ENCODE measurements at places on chromosomes 16 and 17.

DNA sequence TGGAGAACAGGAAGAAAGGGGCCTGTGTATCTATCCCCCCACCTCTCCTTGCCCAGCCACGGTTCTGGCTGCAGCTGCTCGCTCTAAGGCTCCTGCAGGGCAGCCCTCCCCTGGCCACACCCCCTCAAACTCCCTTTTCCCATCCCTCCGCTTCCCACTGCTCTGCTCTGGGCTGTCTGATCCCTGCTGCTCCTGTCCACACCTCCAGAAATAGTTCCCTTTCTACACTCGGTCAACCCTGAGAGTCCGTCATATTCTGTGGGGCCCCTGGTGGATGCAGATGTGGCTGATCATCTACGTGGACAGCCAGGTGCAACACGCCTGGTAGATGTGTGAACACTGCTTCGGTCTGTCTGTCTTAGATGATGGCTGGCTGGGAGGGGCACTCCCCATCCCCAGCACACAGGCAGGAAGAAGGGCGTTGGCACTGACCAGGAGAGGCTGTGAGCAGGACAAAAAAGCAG, 19.3 kb upstream of the KRT19 start:
- peak; percentile 38 for DNase-seq

DNA sequence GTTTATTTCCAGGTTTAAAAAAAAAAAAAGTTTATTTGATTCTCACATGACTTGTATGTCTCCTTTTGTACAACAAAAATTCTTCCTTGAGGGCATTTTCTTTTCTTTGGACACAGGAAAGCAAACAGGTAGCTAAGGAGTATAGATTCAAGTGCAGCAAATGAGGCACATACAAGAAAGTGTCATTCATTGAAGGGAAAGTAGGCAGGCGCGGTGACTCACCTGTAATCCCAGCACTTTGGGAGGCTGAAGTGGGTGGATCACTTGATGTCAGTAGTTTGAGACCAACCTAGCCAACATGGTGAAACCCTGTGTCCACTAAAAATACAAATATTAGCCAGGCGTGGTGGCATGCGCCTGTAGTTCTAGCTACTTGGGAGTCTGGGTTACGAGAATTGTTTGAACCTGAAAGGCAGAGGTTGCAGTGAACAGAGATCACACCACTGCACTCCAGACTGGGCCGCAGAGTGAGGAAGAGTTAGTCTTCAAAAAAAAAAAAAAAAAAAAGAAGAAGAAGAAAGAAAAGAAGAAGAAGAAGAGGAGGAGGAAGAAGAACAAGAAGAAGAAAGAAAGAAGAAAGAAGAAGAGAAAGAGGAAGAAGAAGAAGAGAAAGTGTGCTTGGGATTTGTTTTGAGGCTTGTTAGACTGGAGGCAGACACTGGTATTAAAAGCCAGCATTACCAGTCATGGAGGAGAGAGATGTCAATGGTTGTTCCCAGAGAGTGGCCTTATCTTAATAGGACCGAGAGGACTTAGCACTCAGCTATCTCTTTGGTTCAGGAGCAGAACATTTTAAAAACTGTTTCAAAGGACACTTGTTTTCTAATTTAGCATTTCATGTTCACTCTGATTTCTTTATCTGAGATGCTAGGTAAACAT, 19.7 kb downstream of the GINS3 start:
- DNase-seq, result no peak

- DNase-seq, result no peak
Observed at GRCh38 chr17:50927287-50927686, 61.1 kb upstream of the TOB1 start.

DNA sequence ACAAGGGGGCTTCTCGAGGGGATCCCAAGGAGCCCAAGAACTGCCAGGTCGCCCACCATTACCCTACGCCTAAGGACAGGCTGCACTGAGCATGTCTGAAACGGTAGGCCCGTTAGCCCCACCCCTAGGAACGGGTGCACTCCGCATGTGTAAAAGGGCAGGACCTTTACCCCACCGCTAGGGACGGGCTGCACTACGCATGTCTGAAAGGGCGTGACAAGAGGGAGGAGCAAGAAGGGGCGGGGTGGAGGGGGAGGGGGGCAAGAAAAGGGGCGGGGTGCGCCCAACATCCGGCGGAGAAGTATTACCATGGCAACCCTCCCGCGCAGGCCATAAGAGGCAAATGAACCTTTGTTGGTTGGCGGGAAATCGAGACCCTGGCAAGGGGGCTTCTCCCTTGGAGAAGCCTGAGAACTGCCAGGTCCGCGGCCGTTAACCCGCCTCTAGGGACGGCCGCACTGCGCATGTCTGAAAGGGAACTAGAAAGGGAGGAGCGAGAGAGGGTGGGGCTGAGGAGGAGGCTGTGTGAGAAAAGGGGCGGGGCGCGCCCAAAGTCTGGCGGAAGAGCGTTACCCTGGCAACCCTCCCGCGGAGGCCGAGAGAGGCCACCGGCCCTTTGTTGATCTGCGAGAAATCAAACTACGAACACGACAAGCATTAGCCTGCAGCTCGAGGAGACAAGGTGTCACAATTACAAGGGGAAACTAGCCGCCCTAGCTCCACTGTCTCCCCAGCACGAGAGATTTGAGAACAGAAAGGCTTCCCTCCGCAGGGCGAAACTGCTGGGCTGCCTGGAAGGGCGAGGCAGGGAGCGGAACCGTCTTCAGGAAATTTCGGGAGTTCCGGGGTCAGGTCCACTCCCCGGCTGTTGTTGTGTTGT, 2046.8 kb downstream of the TP53TG3F start:
- no peak for DNase-seq

DNA sequence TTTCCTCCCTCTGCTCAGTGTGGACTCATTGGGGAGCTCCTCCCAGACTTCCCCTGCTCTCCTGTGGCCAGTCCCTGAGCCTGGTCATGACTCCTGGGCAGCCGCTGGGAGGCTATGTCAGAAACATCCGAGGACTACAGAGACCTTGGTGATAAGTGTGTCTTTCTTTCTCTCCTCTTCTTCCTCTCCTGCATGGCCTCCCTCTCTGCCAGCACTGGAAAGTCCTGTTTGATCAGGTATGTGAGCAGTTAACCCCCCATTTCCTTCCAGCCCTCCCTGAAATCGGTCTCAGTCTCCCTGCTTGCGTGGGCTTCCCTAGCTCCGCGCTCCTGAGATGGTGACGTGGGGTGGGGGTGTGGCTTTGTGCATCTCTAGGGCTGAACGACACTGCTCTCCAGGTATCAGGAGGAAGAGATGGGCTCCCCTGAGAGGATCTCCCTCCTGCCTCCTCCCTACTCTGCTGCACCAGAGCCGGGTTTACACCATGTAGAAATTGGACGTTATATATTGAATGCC, 2.1 kb downstream of the RHBDL3 start:
- no peak for DNase-seq

DNA sequence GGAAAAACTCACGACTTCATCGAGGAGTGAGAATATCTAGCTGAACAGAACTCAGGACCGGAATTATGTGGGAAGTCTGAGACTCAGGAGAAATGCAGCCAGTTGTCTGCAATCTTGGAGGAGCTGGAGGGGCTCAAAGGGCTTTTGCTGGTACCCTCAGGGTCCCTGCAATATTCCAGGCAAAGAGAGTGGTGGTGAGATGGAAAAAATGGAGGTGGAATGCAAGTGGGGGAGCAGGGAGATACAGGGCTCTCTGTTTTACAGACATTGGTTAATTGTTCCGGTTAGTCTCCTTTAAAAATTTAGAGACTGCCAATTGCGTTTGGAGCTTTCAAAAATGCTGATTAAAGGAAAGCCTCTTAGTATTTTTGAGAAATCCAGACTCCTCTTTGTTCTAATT, 18.2 kb upstream of the HP start:
- no peak for DNase-seq

GRCh38 chr16:64417711-64418227, 704.1 kb downstream of the CDH11 start:
- peak; percentile 96 for DNase-seq

DNA sequence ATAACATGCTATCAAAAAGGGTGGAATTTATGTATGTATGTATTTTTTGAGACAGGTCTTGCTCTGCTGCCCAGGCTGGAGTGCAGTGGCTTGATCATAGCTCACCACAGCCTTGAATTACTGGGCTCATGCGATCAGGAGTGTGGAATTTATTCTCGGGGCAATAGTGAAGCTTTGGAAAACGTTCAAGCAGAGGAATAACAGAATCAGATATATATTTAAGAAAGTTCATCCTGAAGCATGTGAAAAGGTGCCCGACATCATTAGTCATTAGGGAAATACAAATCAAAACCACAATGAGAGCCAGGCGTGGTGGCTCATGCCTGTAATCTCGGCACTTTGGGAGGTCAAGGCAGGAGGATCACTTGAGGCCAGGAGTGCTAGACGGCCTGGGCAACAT, 7.7 kb upstream of the ITGAE start:
- DNase-seq, result no peak

- peak; percentile 56 for DNase-seq
Observed at GRCh38 chr17:69335058-69335457, 8.1 kb upstream of the ABCA5 start.

- no peak for DNase-seq
Observed at GRCh38 chr16:84752600-84752999, 52.8 kb downstream of the USP10 start.

DNA sequence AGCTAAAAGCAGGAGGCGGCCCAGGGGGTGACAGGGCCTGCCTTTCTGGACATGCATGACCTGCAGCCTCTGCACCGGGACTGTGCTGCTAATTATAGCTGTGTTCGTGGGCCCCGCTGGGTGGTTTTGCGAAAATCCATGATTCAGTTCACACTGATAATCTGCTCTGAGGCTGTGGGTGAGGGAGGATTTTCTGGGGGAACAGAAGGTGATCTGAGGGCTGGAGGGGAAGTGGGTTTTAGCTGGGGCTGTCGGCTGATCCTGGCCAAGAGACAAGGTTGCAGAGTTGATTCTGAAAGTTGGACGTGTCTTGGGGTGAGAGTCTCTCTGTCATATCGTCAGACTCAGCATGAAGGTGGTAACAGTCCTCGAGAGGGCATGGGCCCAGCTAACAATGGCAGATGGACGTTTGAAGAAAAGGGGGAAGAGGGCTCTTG, 187.5 kb upstream of the ZNF469 start:
- no peak for DNase-seq

- DNase-seq, result no peak
Observed at GRCh38 chr16:60302261-60302660, 1568.1 kb upstream of the GOT2 start.
